ENCODE measurements at places on chromosomes 12 and 14.

DNA sequence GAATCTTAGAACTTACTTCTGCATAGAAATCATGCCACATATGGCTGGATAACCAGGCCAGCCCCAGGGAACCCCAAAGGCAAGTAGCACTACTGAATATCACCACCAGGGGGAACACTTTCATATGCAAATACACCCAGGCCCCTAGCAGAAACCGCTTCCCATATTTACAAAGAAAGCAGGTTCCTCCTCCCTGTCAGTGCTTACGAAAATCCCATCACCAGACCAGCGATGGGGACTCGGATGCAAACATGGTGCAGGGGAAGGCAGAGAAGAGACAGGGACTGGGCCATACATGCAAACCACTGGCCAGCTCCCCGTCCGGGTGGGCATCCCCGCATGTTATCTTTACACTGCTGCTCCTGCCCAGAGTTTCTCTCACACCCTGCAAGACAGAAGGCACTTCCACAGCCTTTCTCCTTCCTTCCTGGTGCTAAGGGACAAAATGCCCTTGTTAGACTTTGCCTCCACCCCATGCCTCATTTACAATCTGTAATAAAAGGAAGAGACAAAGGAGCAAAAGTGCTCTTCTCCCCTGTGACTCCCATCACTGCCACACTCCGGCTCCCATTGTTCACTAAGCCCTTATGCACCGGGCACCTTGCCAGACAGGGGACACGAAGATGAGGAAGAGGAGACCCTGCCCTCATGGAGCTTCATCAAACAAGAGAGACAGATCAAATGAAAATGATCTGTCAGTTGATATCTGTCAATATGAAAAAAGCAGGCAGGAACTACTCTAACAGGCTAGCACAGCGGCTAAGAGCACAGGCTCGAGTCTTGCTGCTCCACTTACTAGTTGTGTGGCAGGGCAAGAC, 62.3 kb downstream of the PTPN21 start:
- peak; percentile 33 for DNase-seq

DNA sequence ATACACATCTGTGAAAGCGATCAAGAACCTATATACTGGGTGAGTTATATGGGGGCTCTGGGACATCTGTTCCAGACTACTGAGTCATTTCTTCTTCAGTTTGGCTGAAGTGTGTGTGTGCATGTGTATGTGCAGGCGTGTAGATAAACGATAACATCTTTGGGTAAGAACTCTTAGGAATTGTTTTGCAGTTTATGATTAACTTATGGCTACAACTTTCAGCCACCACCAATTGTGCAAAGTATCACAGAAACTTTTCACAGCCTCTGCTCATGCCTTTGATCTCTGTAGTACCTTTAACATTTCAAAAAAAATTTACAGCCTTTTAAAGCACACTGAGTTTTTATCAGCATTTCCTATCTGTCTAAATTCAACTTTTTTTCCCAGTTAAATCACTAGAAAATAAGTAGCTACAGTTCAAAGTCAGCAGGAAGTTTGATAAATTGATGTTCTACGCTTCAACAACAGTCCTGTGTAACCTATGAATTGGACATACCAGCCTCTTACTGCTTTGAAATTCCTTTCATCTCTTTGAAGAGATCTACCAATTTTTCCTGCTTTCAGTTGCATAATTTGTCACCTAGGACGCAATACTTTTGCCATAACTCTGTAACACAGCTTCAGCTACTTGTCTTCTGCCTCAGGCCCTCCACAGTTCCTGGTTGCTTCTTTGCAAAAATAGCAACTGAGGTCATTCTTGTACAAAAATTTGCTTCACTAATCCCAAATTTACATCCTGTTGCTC, 43.0 kb downstream of the PPM1H start:
- DNase-seq, result no peak

- DNase-seq, result no peak
These were observed 199.1 kb upstream of the CNOT2 start for GRCh38 chr12:70044167-70044566.

- DNase-seq, result no peak
These were observed 4.4 kb upstream of the SOCS2 start for GRCh38 chr12:93568091-93568490.

DNA sequence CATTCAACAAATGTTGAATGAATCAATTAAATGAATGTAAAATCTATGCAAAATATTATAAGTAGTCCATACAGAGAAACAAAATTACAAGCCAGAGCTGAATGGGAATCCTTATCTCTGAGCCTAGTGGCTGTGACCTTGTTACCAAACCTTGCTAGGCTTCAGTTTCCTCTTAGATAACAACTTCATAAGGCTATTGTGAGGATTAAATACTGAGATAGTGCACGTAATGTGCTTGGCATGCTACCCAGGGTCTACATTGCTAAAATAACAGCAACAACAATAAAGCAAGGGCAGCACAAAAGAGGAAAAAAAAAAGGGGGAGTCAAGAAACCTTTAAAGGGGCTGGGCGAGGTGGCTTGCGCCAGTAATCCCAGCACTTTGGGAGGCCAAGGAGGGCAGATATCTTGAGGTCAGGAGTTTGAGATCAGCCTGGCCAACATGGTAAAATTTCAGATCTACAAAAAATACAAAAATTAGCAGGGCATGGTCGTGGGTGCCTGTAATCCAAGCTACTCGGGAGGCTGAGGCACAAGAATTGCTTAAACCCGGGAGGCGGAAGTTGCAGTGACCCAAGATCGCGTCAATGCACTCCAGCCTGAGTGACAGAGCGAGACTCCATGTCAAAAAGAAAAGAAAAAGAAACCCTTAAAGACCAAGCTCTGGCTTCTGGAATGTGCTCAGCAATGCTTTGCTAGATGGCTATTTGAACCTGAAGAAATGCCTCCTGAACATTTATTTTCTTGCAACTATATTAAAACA, 14.1 kb downstream of the STAB2 start:
- DNase-seq, result no peak

- DNase-seq, result no peak
These were observed 207.0 kb upstream of the GARIN2 start for GRCh38 chr14:66982247-66982646.

- peak; percentile 61 for DNase-seq
These were observed 1.1 kb upstream of the ACTR6 start for GRCh38 chr12:100199347-100200149.

DNA sequence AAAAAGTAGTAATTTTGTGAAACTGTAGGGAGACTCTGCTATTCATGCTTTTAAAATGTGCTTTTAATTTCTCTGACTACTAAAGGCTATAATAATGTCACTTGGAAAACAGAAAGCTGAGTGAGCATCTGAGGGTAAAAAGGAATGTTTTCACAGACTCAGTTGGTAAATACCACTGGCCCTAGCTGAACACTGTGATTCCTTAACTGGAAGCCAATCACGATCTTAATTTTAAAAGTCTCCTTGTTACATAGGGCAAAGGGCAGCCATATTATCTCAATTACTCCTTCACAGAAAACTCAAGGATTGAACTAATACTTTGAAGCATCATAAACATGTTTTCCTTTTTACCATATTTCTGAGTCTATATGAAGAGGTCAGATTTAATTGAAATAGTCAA, 41.9 kb downstream of the PAWR start:
- DNase-seq, result no peak

GRCh38 chr12:48336564-48336963, 14.2 kb downstream of the ZNF641 start:
- DNase-seq, result no peak

DNA sequence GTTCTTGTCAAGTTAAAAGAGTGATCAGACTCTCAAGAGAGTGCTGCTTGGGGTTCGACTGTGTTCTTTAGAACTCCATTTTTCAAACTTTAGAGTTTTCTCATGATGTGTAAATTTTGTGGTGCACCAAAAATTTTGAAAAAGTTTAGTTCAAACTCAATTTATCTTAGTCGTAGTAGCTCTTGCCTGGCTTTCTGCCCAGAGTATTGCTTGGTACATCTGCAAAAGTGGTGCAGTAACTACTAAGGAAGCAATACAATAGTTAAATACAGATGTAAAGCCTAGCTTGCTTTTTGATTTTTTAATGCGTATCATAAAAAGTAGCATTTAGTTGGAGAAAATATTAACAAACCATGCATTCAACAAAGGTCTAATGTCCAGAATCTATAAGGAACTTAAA, 9.5 kb upstream of the CCDC91 start:
- no peak for DNase-seq

DNA sequence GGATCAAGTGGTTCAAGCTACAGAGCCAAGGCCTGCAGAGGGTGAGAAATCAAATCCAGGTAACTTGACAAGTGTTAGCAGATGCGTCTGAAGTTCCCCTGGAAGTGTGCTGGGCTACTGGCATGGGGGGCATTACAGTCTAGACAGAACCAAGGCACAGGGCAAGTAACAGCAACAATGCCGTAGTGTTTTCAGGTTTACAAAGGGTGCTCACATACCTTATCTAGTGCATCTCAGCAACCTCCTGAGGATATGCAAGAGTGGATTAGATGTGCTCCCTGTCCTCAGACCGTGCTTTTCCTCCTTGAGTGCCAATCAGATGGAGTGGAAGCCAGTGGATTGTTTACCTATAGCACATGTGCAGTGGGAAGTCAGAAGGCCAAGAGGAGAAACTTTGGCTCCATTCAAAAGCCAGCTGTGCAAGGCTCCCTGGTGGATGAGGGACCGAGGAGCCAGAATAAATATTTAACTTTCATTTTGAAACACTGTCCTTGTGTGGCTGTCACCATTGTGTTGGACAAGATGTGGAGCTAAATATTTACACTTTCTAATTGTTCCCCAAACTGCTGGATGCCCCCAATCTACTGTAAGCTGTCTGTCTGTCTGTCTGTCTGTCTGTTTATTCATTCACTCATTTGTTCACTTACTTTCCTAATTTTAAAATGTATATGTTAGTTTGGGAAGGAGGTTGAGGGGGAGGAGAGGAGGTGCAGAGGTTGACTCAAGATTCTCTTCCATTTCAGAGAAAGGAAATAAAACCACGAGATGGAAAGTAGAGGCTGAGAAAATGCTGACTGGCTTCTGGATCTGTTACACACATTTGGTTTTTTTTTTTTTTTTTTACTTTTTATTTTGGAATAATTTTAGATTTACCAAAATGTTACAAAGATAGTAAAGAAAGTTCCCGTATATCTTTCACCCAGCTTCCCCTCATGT, 184.0 kb upstream of the PARP11 start:
- DNase-seq, result no peak

GRCh38 chr12:24584032-24584675, 364.7 kb downstream of the BCAT1 start:
- DNase-seq, result no peak

GRCh38 chr12:116969615-116970585, 59.1 kb downstream of the FBXW8 start:
- DNase-seq, result no peak

- no peak for DNase-seq
These were observed 45.8 kb upstream of the FGD4 start for GRCh38 chr12:32353540-32353939.

DNA sequence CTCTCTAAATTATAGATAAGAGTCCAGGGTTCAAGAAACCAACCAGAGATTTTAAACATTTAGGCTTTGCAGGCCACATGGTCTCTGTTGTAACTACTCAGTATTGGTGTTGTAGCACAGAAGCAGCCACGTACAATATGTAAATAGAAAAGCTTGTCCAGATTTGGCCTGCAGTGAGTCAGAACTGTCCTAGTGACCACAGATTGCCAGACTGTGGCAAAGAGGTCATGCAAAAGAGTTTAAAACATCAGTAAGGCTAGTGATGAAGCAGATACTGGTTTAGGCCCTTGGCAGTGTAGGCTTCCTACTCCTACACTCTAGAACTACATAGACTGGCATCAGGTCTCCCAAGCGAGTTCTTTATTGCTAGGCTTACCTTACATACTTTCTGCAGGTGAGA, 117.6 kb upstream of the GARIN6 start:
- DNase-seq, result no peak

DNA sequence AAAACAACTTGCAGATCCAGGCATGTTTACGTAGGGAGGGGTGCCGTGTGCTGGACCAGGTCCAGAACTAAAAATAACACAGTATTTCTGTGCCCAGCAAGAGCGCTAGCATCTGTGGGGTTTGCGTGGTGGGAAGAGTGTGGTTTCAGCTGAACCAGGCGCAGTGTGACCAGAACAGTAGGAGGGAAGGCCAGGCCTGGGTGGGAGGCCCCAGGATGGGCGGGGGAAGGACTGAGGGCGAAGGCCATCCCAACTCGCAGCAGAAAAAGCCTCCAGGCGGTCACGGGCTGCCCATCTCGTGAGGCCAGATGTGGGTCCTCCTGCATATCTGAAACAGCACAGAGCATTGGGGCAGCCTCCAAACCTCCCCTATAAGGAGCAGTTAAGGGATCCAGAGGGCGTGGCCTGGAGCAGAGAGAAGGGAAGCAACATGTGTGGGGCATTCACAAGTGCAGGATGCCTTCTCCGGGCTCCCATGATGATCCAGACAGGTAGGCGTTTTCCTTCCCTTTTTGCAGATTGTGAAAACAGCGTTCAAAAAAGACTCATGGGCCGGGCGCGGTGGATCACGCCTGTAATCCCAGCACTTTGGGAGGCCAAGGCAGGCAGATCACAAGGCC, 17.8 kb upstream of the CD9 start:
- no peak for DNase-seq

DNA sequence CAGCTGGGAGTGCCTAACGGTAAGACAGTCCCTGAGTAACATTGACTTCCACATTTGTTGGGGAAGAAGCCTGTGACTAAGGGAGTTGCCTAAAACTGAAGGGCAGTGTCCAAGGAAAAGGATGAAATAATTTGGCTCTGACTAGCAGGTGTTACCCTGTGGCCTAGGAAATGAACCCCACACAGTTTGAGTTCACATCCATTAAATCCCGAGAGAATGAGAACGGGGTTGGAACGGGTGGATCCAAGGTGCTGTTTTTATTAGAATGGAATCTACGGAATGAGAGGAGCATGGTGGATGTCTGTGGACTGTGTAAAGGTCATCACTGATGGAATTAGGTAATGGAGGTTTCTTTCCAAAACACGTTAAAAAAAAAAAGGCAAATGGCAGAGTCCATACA, 324.0 kb downstream of the MED13L start:
- no peak for DNase-seq

- DNase-seq, result no peak
These were observed 17.8 kb upstream of the GAS2L3 start for GRCh38 chr12:100555722-100556121.

All from CD4-positive, alpha-beta T cell (primary cell).